ENCODE measurements at places on chromosomes 16 and 17.

DNA sequence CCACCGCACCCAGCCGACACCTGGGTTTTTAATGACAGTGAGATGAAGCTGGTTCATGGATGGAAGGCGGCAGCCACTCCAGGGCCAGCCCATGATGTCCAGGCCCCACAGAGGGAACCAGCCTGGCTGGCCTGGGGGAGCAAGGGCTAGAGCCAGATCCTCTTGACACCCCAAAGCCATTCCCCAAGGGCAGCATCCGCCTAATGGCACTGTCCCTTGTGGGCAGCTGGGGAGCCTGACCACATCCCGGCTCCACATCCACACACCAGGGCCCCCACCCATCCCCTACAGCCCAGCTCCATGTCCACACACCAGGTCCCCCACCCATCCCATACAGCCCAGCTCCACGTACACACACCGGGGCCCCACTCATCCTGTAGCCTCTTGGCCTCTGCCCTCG, 53.3 kb upstream of the ACSF3 start:
- no peaks in the 10 kb centered on the region for H3K27me3 ChIP-seq
- H3K36me3 ChIP-seq, result no peaks in the 10 kb centered on the region
- no peaks in the 10 kb centered on the region for H3K4me1 ChIP-seq
- H3K4me3 ChIP-seq, result no peak overlapping the region
- H3K27ac ChIP-seq, result no peak overlapping the region

DNA sequence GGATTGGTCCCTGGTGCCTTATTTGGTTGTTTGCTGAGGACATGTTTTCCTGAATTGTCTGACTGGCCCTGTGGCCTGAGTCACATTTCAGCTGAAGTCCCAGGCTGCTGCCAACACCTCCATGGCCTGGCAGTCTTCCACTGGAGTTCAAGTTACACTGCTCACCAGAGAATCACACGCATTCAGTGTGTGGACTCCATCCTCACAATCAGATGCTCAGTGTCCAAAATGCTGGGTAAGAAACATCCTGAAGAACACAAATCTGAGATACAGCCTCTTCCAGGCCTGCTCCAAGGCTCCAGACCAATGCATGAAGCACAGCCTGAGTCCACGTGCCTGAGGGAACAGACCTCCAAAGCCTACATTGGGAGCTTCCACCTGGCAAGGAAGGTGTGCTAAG, 19.2 kb downstream of the CD300LB start:
- H3K4me1 ChIP-seq, result no peaks in the 10 kb centered on the region
- no peak overlapping the region for H3K4me3 ChIP-seq
- no peaks in the 10 kb centered on the region for H3K36me3 ChIP-seq
- no peak overlapping the region for H3K27ac ChIP-seq
- peaks cover 10% of the 10 kb centered on the region for H3K27me3 ChIP-seq

- no peak overlapping the region for H3K4me3 ChIP-seq
- no peaks in the 10 kb centered on the region for H3K36me3 ChIP-seq
- H3K27me3 ChIP-seq, result no peaks in the 10 kb centered on the region
These were observed 9.3 kb upstream of the TNFRSF17 start for GRCh38 chr16:11955713-11956123.

DNA sequence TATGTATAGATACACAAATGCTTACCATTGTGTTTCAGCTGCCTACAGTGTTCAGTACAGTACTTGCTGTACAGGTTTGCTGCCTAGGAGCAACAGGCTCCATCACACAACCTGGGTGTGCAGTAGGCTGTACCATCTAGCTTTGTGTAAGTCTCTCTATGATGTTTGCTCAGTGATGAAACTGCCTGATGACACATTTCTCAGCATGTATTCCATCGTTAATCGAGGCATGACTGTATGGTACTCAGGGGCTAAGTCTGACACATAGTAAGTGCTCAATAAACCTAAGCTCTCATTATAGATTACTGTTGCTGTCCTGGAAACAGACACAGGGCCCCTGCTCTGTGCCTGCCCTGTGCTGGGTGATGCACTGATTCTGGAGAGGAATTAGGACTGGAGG, 18.1 kb downstream of the KCNJ12 start:
- DNase-seq, result no peak
- no peaks in the 10 kb centered on the region for H3K4me1 ChIP-seq
- no peaks in the 10 kb centered on the region for H3K27me3 ChIP-seq
- no peaks in the 10 kb centered on the region for H3K36me3 ChIP-seq
- no peak overlapping the region for H3K4me3 ChIP-seq

GRCh38 chr17:28896884-28897768, at the start of gene FLOT2:
TSS of gene FLOT2 (minus strand) at chr17:28897733. CDS start at chr17:28897574, 159 bp downstream.
- peak within 1 kb of the TSS; percentile 87 for H3K27ac ChIP-seq
- H3K4me3 ChIP-seq, result peak within 1 kb of the TSS; percentile 87
- peaks cover 76% of the 10 kb centered on the region for H3K4me1 ChIP-seq
- H3K36me3 ChIP-seq, result no peaks in the 10 kb centered on the region
- DNase-seq, result peak; percentile 67

DNA sequence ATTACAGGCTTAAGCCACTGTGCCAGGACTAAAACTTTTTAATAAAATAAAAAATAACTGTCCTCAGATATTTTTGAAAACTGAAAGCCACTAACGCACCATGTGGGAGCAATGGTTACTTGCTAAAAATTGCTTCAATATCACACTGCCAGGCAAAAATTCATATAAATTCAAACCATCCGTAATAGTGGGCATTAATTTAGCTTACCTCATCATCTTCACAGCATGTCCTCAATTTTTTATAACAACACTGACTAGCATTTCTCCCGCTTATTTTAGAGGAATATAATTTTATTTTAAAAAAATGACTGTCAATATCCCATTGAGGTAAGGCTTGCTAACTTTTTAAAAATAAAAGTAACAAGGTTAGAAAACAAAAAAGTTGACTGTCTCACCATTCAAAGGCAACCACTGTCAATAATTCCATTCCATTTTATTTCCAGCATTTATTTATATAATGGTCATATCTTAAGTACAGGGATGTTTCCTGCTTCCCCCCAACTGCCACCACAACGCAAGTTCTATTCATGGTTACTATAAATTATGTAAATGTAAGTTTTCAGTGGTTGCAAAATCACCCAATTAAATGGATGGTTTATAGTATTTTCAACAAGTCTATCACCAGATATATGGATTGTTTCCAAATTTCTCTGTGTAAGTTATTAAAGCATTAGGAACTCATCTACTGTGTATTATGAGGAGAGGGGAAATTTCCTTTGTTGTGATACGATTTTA, 25.4 kb downstream of the GSPT1 start:
- no peak overlapping the region for H3K4me3 ChIP-seq
- no peaks in the 10 kb centered on the region for H3K4me1 ChIP-seq
- H3K27me3 ChIP-seq, result no peaks in the 10 kb centered on the region
- no peak for DNase-seq
- no peak overlapping the region for H3K27ac ChIP-seq
- peaks cover 63% of the 10 kb centered on the region for H3K36me3 ChIP-seq

- DNase-seq, result no peak
- H3K27ac ChIP-seq, result no peak within 1 kb of the TSS
- H3K4me1 ChIP-seq, result peaks cover 18% of the 10 kb centered on the region
- no peaks in the 10 kb centered on the region for H3K36me3 ChIP-seq
- H3K4me3 ChIP-seq, result no peak within 1 kb of the TSS
- H3K27me3 ChIP-seq, result peaks cover 14% of the 10 kb centered on the region
These were observed at the start of gene RPRML for GRCh38 chr17:46979147-46979863. TSS of gene RPRML (minus strand) at chr17:46979253. CDS start at chr17:46979007, 246 bp downstream.

GRCh38 chr17:38534498-38534885, 71.3 kb downstream of the SRCIN1 start:
- H3K27me3 ChIP-seq, result no peaks in the 10 kb centered on the region
- no peaks in the 10 kb centered on the region for H3K4me1 ChIP-seq
- no peak for DNase-seq
- no peak overlapping the region for H3K4me3 ChIP-seq
- no peaks in the 10 kb centered on the region for H3K36me3 ChIP-seq

DNA sequence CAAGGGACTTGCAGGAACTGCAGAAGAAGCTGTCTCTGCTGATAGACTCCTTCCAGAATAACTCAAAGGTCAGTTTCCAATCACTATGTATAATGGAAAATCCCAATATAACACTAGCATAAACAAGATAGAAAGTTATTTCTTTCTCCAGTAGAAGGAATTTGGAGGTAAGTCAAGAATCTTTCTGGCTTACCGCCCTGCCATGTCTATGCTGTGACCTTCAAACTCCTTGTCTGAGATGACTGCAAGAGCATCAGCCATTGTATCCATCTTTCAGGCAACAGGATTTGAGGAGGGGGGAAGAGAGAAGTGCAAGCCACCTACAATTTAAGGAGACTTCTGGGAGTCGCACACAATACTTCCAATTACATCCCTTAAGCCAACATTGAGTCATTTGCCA, 2.7 kb downstream of the LDAF1 start:
- peaks cover 10% of the 10 kb centered on the region for H3K36me3 ChIP-seq
- no peak overlapping the region for H3K4me3 ChIP-seq
- no peaks in the 10 kb centered on the region for H3K27me3 ChIP-seq
- peaks cover 20% of the 10 kb centered on the region for H3K4me1 ChIP-seq
- no peak overlapping the region for H3K27ac ChIP-seq

DNA sequence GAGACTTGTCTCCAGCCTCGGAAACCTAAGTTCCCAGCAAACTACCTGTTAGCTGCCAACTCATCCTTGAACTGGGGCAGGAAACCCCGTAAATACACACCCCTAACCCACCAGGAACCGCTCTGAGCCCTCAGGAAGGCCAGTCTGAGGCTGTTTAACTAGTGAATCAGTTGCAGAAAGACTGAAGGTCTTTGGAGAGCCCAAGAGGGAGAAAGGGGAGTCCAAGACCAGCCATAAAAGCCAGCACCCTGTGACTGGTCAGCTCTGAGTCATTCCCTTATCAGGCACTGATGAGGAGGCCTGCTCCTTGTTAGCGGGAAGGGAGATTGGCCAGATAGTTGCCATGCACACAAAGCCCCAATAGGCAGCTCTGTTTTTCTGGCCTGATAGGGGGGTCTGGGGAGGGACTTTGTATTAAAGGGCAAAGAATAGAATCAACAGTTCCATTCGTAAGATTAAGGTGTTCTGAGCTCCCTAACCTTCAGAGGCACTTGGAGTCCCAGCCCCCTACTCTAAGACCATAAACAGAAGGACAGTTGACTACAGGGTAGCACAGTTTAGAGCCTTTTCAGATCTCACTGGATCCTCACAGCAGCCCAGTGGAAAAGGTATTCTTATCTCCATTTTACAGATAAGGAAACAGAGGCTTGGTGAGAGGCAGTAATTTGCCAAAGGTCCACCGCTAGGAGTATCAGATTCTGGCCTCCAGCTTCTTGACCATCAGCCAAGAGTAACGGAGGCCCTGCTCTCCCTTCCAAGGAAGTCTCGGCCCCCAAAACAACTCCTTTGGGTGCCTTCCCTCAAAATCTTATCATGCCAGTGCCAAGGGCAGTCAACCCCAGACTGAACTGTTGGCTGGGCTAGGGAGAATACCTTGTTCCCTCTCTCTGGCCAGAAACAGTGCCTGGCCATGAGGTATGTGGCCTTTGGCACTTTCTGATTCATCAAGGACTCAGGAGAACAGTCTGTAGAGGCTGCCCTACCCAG, 2.2 kb upstream of the KRT19 start:
- no peak overlapping the region for H3K27ac ChIP-seq
- no peaks in the 10 kb centered on the region for H3K36me3 ChIP-seq
- DNase-seq, result no peak
- peaks cover 8% of the 10 kb centered on the region for H3K4me1 ChIP-seq
- H3K4me3 ChIP-seq, result no peak overlapping the region
- H3K27me3 ChIP-seq, result peaks cover 18% of the 10 kb centered on the region

- no peaks in the 10 kb centered on the region for H3K36me3 ChIP-seq
- H3K27ac ChIP-seq, result no peak overlapping the region
- DNase-seq, result no peak
- no peaks in the 10 kb centered on the region for H3K27me3 ChIP-seq
- H3K4me1 ChIP-seq, result no peaks in the 10 kb centered on the region
These were observed 982.9 kb upstream of the RBFOX1 start for GRCh38 chr16:6349725-6350124.

DNA sequence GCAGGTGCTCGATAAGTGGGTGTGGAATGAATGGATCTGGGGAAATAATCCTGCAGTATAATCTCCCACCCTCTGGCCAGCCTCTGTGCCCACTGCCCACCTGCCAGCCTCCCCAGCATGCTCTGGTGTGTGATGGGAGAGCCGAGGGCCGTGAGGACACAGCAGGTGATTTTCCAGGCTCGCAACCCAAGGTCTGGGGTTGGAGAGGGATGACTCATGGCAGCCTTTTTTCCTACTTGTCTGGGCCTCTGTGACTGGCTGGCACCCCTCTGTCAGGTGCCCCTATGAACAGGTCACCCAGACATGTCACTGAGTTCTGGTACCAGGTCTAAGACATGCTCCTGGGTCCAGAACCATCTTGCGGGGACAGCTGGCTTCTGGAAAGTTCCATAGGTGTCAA, 385.7 kb upstream of the TNRC6C start:
- H3K4me3 ChIP-seq, result no peak overlapping the region
- H3K27ac ChIP-seq, result no peak overlapping the region
- DNase-seq, result no peak
- no peaks in the 10 kb centered on the region for H3K36me3 ChIP-seq

Data from CD4-positive, CD25-positive, alpha-beta regulatory T cell (primary cell).